ENCODE measurements at places on chromosomes 12 and 14.

GRCh38 chr12:47945341-47945728 is 18.1 kb upstream of the TMEM106C start:
- no peak for DNase-seq

DNA sequence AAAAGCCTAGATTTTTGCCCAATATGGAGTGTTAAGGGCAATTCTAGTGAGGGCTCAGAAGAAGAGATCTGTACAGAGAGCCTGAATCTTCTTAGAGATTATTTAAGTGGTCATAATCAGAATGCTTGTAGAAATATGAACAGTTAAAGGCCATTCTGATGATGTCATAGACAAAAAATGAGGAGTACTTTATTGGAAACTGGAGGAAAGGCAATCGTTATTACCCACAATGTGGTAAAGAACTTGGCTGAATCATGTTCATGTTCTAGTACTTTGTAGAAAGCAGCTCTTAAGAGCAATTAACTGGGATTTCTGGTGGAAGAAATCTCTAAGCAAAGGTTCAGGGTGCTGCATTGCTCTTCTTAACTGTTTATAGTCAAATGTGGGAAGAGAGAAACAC is 36.4 kb upstream of the SYT10 start:
- DNase-seq = no peak

DNA sequence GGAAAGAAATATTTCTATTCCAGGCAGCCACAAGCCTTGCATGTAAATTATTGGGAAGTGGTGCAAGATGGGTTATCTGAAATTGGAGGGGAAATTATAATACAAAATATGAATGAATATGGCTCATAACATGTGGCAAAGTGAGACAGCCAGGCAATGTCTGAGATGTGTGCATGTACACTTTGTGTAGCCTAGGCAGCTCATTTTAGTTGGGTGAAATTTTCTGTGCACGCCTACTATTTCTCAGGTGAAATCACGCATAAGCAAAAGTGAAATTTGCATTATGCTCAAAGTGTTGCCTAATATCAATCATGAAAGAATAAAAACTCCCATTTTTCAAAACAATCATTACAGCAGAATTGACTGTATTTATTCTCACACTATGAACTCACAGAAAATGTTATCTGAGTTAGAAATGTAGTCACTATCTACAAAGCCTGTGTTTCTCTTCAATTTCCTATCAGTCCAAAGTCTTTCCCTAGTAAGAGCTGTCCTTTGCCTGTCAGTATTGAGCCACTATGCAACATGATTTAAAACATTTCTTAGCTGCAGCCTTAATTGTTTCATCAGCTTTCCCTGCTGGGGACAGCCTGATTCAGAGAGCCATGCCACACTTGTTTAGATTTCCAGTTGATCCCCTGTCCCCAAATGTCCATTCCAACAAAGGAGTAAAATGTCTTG is 80.7 kb downstream of the EPS8 start:
- DNase-seq = no peak

GRCh38 chr14:44316647-44317440 is 190.2 kb downstream of the FSCB start:
- DNase-seq = no peak

- no peak for DNase-seq
Measured at GRCh38 chr12:38116968-38117367, 199.6 kb upstream of the ALG10B start.

GRCh38 chr12:48986720-48987291 is 8.7 kb downstream of the WNT1 start:
- no peak for DNase-seq

DNA sequence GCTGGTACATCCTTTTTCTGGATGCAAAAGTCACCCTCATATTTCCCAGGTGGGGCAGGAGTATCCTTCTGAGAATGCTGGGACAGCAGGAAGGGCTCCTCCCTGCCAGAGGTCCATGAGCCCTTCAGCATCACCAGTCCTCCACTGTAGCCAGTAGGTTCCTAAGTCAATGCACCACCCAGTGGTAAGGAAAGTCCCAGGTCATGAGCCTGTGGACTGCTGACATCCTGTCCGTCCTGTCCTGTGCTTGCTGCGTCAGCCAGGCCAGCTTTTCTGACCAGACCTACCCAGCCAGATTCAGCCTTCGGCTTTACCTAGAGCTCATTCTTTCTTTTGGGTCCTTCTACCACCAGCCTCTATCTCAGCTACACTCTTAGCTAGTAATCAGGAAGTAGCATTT is 23.0 kb upstream of the ACTN1 start:
- DNase-seq = no peak

DNA sequence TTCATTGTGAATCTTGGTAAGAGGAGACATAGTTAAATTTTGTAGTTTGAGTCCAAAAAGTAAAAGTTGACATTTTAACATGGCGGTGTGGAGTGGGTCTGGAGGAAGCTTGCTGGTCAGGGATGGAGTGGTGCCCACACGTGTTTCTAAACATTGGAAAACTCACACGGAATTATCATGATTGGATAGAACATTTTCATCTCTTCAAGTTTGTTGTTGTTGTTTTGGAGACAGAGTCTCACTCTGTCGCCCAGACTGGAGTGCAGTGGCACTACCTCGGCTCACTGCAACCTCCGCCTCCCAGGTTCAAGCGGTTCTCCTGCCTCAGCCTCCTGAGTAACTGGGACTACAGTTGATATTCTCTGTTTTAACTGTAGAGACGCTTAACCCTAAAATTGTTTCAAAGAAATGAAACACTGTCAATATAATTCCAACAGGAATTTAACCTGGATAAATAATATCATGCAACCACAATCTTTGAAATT is 502 bp upstream of the MBIP start:
- DNase-seq = no peak

GRCh38 chr12:42129595-42130204 is 15.0 kb downstream of the GXYLT1 start:
- no peak for DNase-seq

GRCh38 chr14:22370084-22370847 is 218.8 kb downstream of the DAD1 start:
- no peak for DNase-seq

- no peak for DNase-seq
Measured at GRCh38 chr14:67607646-67608045, 7.6 kb upstream of the PIGH start.

Measured in psoas muscle (tissue), 8 donors.